Right cardiac atrium (tissue), 5 donors: ENCODE measurements at places on chromosomes 11 and 22. TPM values are rescaled to one million over a fixed set of nuclear protein-coding genes. Genes with fewer than 3 reads are reported as not detected.

The CHRDL2 gene
- polyA plus RNA-seq = 0.97 TPM

DNA sequence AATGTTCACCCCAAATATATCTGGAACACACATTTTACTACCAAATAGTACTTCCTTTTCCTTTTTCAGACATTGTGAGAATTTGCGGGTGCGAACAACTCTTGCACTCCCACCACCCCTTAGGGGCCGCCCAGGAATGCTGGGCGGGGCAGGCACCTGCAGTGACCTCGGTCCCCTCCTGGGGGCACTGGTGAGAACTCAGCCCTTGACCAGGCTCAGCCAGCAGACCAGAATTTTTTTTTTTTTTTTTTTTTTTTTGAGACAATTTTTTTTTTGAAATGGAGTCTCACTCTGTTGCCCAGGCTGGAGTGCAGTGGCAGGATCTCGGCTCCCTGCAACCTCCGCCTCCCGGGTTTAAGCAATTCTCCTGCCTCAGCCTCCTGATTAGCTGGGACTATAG lies 75.8 kb downstream of the ARHGAP8 start:
- DNase-seq = no peak

The SNAP29 gene
- polyA plus RNA-seq = 18.8 TPM

DNA sequence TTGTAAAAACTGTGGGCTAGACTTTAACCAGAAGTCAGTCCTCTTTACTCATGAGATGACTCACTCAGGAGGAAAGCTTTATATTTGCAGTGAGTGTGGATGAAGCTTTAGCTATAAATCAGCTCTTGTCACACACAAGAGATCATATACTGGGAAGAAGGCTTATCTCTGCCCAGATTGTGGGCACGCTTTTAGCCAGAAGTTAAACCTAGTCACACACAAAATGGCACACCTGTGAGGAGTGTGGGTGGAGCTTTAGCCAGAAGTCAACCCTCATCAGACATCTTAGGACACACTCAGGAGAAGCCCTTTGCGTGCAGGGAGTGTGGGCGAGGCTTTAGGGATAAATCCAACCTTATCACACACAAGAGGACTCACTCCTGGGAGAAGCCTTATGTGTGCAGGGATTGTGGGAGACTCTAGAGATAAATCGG lies 706.9 kb upstream of the LUZP2 start:
- DNase-seq = no peak

The GAS2 gene
- 1.9 TPM for polyA plus RNA-seq

DNA sequence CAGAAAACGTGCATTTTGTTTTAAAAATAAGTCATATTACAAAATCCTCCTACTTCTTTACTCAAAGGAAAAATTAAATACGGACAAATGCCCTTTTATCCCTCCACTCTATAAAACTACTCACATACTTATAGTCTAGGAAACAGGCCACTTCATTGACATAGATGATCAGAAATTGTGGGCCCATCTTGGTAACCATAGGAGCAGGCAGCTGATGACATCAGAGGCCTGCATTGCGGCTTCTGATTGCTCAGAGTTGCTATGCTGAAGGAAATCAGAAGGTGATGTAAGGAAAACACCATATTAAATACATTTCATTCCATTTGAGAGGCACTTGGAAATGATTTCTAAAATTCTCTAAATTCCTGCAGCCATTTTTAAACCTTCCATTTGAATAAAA lies 27.0 kb downstream of the FAM76B start:
- no peak for DNase-seq

- DNase-seq = peak; percentile 65
Measured at GRCh38 chr11:114280696-114281095, 15.5 kb upstream of the NNMT start.
